ENCODE measurements at places on chromosomes 12 and 14.
A peak's percentile ranks its signal among the peaks of the same experiment; 100 is the strongest.

DNA sequence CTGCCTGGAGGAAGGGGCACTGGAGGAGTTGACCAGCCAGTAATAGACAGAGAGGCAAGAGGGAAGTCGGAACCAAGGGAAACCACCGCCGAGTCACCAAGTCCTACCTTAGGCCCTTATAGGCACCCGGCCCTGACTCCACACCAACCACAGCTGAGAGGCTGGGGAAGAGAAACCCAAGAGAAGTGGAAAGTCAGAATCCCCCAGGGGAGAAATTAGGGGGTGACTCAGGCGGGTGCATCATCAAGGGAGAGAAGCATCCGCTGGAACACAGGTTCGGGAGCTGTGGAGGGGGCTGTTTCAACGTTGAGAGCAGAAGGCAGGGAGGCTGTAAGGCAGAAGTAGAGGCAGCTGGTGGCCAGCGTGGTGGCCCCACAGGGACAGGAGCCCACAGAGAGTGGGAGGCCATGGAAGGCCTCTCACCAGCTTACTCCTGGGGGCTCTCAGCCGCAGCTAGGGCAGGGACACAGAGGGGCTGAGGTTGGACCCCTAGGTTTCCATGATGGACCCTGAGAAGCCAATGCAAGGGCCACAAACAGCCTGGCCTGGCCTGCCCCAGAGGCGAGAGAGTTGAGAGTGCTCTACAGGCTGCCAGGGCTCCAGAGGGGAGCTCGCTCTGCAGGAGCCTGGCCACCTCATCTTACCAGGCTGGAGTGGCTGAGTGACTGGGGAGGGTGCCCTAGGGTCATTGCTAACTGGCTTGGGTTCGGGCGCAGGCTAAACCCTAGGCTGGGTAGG is 1.4 kb upstream of the TRMT61A start:
- DNase-seq, result no peak

GRCh38 chr14:64717870-64718269 is 13.6 kb downstream of the PLEKHG3 start:
- no peak for DNase-seq

GRCh38 chr14:81122326-81122725 is 98.4 kb downstream of the GTF2A1 start:
- no peak for DNase-seq

- no peak for DNase-seq
These were observed 65.3 kb upstream of the TSPAN8 start for GRCh38 chr12:71223139-71223538.

- DNase-seq, result no peak
These were observed 112.6 kb downstream of the ERC1 start for GRCh38 chr12:1103632-1104031.

GRCh38 chr12:27464220-27464554 is 17.7 kb downstream of the SMCO2 start:
- DNase-seq, result no peak

DNA sequence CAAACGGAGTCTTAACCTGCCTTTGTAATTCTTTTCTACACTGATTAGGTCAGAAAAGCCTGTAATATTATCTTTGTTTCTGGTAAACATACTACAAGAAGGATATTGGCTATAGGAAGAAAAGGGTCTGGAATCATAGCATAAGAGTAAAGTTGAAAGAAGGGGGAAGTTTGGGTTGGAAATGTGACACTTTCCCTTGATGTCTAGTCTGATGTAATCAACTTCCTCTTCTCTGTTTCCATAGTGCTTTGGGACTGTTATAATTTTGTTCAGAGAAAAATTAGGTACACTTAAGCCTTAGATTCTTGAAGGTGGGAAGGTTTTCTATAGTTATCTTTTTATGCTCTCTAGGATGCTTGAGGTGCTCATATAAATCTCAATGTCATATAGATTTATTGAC is 322.2 kb downstream of the AEBP2 start:
- DNase-seq, result no peak

GRCh38 chr14:40362856-40363255 is 930.6 kb upstream of the FBXO33 start:
- DNase-seq, result no peak

DNA sequence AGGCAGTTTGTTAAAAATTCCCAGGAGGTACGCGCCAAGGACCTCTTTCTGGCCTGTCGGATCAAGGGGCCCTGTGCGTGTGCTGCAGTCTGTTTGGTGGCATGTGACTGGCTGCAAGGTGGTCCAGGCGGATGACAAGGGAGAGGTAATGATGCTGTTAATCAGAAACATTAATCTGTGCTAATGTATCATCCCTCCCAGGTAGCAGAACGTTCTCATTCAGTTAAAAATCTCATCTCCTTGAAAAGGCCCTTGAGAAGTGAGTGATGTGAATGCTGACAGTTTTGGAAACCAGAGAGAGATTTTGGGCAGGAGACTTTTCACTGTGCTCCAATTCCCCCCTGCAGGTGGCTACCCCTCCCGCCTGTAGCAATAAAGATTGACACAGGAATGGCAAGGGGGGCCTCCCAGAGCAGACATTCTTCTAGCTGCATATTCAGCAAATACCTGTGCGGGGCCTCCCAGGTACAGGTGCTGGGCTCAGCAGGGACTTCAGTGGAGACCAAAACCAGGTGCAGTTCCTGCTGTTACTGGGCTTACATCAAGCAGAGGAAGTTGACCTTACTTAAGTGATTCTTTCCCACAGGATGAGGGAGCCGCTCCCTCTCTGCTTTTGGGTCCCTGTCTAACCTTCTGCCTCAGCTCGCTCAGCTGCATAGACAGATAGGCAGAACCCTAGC is 364.8 kb downstream of the CACNA1C start:
- DNase-seq, result no peak

- no peak for DNase-seq
These were observed 97.7 kb downstream of the SETD3 start for GRCh38 chr14:99382781-99383471.

- no peak for DNase-seq
These were observed 85.0 kb downstream of the KICS2 start for GRCh38 chr12:64137117-64137516.

DNA sequence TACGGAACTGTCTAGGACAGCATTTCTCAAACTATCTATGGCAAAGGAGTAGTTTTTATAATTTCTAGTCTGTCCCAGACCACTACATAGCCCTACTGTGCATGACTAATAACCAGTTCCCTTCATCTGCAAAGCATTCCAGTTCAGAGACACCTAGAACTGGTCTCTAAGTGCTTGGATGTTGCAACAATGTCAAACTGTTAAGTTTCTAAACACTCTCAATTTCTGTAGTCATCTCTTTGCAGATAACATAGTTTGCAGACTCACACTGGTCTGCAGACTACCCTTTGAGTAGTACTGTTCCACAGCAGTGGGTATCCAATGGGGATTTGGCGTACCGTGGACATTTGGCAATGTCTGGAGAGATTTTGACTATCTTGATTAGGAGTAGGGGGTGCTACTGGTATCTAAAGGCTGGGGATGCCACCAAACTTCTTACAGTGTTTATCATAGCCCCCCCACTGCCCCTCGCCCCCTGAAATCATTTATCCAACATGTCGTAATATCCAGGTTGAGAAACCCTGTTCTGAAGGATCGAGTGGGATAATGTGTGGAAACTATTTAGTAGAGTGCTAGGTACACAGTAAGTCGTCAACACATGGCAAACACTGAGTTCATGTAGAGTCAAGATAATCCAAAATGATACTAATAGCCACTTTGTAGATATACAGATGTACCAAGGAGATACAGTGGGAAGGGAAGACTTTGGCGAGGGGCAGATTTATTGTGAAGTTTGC is 1.7 kb downstream of the C12orf76 start:
- no peak for DNase-seq

GRCh38 chr12:126095748-126096510 is 1030.7 kb downstream of the AACS start:
- DNase-seq, result no peak

- peak; percentile 73 for DNase-seq
These were observed 48.1 kb upstream of the BCL11B start for GRCh38 chr14:99320105-99320572.

- DNase-seq, result no peak
These were observed 42.0 kb upstream of the PRICKLE1 start for GRCh38 chr12:42631513-42631912.

GRCh38 chr12:26713885-26714383 is 119.1 kb downstream of the ITPR2 start:
- DNase-seq, result no peak

- no peak for DNase-seq
These were observed 174.0 kb upstream of the C14orf180 start for GRCh38 chr14:104405360-104406226.

DNA sequence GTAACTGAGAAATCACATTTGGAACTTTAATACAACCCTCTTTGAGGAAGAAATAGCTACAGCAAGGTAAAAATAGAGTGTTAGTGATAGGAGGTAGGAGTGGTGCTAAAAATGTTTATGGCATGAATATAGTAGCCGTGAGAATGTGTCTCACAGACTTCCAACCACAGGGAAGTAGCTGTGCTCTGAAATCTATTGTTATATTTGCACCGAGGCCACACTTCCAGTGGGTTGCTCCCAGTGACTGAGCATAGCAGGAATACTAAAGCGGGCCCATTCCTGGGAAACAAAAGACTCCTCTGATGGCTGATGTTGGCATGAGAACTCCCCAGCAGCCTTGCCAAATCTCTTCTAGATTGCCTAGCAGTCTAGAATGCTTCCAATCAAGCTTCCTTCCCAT is 174.1 kb upstream of the PLXNC1 start:
- DNase-seq, result no peak

DNA sequence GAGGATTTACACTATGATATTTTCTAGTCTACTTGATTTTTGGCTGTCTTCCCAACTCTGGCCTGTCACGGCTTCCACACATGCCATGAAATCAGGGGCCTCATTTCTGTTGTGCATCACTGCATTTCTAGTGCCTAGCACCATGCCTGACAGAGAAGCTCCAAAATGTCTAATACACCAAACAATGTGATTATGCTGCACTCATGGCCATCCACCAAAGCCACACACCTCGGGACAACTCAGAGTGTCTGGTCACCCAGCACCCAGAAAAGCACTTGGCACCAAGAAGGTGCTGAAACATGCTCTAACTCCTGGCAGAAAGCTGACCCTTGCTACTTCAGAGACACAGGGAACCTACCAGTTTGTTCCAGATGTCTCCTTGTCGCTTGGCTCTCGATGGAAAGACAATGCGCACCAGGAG is 11.3 kb downstream of the GCN1 start:
- DNase-seq, result no peak

GRCh38 chr12:79420146-79420618 is 270.6 kb downstream of the PAWR start:
- DNase-seq, result no peak

DNA sequence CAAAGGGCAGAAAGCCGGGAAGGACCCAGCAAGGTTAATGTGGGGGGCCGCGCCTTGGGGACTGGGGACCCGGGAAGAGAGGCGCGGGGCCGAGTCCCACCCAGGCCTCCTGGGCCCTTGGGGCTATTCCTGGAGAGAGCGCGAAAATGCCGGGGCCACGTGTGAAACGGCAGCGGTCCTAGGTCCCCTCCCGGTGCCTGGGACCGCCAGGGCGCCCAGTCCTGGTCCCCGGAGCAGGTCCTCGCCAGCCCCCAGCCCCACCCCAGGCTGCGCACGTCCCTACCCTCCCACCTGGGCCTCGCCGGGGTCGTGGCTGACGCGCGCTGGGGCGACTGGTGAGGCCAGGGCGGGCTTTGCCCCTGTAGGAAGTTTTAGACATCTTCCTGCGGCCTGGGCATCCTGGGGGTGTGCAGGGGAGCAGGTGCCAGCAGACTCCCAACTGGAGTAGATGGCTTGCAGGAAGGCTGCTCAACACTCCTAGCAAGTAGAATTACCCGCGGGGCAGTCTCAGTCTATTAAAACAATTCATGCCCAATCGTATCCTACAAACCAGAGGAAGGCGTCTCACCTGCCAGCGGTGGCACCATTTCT is 708 bp downstream of the FAR2 start:
- DNase-seq, result no peak

- no peak for DNase-seq
These were observed 4.7 kb upstream of the CCER1 start for GRCh38 chr12:90959538-90960139.

- no peak for DNase-seq
These were observed 22.9 kb downstream of the NIN start for GRCh38 chr14:50808053-50808452.

GRCh38 chr12:128976120-128976738 is 123.0 kb downstream of the GLT1D1 start:
- no peak for DNase-seq

DNA sequence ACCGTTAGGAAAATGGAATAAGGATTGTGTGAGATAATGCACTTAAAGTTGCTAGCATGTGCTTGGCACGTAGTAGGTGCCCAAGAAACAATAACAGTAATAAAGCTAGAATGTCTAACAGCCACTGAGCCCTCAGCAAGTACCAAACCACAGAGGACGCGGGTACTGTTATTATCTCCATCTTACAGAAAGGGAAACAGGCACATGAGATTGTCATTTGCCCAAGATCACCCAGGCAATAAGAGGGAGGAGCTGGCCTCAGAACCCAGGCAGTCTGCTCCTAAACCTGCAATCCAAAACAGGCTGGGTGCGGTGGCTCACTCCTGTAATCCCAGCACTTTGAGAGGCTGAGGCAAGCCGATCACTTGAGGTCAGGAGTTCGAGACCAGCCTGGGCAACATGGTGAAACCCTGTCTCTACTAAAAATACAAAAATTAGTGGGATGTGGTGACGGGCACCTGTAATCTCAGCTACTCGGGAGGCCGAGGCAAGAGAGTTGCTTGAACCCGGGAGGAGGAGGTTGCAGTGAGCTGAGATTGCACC is 5.1 kb upstream of the SDS start:
- DNase-seq, result no peak

- no peak for DNase-seq
These were observed 11.5 kb downstream of the RIMKLB start for GRCh38 chr12:8709124-8709830.

DNA sequence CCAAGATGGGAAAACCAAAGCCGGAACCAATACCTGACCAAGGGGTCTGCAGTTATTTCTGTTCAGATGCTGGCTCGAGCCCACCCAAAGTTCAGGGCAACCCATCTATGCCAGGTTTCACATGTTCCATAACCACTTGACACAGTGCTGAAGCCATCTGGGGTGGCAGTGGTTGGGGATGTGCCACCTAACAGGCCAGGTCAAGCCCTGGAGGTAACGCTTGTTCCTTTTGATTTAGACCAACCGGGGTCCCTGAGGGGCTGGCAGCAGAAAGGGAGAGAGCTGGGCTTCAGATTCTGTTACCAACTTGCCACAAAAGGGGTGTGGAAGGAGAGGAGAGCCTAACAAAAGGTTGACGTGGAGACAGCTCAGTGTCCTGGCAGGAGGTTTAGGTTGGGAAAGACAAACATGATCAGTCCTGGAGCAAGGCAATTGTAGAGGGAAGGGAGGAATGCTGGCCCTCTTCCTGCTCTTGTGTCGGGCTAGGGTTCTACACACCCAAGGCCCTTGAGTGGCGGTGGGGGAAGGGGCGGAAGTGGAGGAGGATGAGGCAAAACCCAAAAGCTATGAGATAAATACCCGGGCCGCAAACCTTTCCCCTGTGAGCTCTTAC is 31.9 kb downstream of the CACNA2D4 start:
- DNase-seq, result no peak

GRCh38 chr12:27436768-27437167 is 9.8 kb upstream of the SMCO2 start:
- DNase-seq, result no peak

GRCh38 chr12:127711108-127711507 is 555.9 kb upstream of the TMEM132C start:
- no peak for DNase-seq

All from activated naive CD4-positive, alpha-beta T cell treated with anti-CD3 and anti-CD28 coated beads, Interleukin-2, amount 50 U/mL, for 72 hours (primary cell).